ENCODE measurements at places on chromosomes 11 and 22.

GRCh38 chr22:50560034-50560433 lies 2.7 kb downstream of the SYCE3 start:
- DNase-seq: no peak

DNA sequence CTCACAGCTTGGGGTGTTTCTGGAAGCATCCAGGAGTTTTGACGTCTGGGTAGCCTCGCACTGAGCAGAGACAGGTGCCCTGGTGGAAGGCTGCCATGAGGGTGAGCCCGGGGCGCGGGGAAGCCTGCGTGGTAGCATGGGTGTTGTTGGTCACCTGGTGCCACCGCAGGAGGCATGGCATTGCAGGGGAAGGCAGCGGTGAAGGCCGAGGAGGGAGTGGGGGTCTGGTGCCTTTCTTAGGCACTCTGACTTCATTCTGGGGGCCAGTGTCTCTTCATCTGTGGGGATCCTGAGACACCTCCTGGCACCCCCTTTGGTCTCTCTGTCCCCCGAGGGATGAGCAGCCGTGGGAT lies 271.2 kb downstream of the TBC1D22A start:
- no peak for DNase-seq

DNA sequence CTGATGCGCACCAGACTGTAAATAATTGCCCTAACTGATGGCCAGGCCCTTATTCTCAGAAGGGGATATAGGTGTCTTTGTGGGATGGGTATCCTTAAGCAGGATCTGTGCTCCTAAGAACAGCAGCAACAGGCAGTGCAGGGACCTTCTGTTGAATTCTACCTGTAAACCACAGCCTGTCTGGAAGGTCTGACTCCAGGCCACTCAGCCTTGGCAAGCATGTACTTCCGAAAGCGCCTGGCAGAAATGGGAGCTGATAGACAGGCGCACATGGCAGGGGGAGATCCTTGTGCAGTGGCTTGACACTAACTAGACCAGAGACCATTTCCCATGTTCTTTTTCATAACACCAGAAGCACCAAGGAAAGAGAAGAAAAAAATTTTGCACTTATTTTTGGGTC lies 59.0 kb downstream of the C22orf31 start:
- no peak for DNase-seq

- no peak for DNase-seq
Observed at GRCh38 chr22:50556703-50557102, 6.0 kb downstream of the SYCE3 start.

GRCh38 chr11:91312541-91312940 lies 912.1 kb upstream of the FAT3 start:
- no peak for DNase-seq

GRCh38 chr11:128361451-128362020 lies 225.8 kb downstream of the ETS1 start:
- DNase-seq: no peak

DNA sequence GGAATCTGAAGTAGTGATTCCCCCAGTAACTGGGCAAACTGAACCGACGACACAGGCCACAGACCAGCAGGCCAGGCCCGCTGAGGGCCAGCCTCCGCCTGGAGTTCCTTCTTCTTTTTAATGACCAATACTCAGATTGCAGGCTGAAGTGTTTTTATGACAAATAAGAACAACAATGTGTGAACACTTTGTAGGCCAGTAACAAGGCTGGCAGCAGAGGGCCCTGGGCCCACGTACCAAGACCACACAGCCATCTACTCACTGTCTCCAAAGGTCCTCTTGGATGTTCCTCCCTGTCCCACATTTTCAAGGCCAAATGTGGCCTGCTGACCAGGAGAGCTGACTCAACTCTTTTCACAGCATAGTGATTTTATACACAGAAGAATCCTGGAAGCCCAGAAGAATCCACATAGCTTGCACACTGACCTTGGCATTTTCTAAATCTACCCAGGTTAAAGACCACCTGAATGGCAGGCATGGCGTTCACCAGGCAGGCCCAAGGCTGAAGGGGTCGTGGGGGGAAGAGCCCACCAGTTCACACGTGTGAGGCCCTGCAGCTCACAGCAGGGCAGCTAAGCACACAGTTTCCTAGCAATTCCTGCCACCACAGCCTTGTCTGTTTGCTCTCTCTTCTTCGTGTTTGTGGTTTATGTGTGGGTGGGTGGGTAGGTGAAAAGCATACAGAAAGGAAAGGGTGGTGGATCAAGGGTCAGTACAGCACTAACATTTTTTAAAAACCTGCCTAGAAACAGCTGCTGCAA lies 13.3 kb downstream of the SMCO4 start:
- DNase-seq: no peak

DNA sequence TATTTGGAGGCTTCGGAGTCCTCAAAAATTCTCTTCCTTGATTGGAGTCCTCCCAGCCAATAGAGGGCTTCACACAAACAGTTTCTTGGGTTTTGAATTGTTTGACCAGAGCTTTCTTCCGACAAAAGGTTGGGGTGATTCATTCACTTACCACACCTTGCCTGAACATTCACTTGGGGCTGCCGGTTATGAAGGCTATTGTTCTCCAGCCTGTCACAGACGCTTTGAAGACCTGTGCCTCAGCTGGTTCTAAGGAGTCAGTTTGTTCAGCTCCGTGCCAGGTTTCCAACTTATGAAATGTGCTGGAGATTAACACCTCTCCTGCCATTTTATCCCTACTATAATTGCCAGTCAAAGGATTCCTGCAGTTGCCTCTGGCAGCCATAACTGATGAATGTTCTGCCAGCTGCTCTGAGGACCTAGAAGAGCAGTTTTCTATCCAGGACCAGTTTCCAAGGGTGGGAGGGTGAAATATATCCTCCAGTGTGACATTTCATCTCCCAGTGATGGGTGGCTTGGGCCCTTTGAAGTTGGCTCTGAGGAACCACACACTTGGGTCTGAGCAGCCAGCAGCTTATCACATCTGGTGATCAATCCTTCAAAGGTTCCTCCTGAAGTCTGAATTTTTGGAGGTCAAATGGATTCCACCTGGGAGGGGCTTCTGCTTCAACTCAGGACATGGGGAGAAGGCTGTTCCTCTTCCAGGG lies 31.4 kb downstream of the LIMK2 start:
- DNase-seq: no peak

DNA sequence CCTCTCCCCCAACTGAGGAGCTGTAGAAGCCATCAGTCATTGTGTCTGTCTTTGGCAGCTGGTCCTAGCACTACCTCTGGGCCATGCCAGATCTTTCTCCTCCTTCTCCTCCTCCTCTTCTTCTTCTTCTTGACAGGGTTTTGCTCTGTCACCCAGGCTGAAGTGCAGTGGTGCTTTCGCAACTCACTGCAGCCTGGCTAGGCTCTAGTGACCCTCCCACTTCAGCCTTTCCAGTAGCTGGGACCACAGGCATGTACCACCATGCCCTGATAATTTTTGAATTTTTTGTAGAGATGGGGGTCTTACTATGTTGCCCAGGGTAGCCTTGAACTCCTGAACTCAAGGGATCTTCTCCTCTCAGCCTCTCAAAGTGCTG lies 50.1 kb upstream of the SHANK2 start:
- no peak for DNase-seq

- no peak for DNase-seq
Observed at GRCh38 chr11:2807025-2807681, 78.4 kb downstream of the CDKN1C start.
